ENCODE measurements at places on chromosomes 11 and 22.

DNA sequence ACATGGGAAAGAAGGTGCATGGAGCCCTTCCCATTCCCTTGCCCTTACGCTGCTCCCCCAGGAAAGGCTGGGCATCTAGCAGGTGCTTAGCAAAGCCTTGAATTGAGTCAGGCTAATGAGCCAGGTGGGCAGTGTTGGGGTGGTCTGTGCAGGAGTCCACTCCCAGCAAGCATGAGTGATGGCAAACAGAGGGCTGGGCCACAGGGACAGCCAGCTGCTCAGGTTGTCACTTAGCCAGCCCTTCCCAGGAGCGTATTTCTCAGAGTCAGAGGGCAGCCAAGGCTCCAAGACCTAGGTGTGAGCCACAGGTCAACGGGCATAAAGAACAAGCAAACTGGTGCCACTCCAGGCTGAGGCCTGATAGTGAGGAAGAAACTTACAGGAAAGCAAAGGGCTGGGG lies 149.8 kb downstream of the DSCAML1 start:
- DNase-seq = no peak

DNA sequence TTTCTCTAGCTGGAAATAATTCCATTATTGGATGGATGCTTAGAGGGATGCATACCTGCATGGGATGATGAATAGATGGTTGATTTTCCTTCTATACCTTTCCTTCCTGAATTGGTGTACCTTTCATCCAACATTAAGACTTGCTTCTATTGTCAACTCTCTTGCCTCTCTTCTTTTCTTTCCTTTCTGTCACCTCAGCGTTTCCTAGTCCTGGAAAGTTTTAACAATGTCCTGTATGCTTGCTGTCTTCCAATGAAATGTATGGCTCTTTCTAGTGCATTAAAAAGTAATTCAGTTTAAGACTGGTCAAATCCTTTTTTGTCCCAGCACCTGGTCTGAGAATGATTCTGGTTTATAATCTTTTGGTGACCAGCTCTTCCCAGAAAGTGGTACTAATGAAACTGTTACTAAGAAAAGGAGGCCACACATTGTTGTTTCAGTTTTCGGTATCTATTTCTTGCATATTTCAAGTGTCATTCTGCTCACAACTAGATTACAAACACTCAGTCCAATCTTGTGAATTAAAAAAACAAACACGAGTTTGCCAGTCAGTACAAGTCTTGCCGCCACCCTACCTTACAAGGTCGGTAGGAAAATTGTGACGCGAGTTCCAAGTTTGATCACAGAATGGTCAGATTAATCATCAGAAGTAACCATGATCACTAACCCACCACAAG lies 8.0 kb downstream of the POU2AF1 start:
- no peak for DNase-seq

- no peak for DNase-seq
These were observed 28.5 kb upstream of the PAK1 start for GRCh38 chr11:77502346-77502905.

DNA sequence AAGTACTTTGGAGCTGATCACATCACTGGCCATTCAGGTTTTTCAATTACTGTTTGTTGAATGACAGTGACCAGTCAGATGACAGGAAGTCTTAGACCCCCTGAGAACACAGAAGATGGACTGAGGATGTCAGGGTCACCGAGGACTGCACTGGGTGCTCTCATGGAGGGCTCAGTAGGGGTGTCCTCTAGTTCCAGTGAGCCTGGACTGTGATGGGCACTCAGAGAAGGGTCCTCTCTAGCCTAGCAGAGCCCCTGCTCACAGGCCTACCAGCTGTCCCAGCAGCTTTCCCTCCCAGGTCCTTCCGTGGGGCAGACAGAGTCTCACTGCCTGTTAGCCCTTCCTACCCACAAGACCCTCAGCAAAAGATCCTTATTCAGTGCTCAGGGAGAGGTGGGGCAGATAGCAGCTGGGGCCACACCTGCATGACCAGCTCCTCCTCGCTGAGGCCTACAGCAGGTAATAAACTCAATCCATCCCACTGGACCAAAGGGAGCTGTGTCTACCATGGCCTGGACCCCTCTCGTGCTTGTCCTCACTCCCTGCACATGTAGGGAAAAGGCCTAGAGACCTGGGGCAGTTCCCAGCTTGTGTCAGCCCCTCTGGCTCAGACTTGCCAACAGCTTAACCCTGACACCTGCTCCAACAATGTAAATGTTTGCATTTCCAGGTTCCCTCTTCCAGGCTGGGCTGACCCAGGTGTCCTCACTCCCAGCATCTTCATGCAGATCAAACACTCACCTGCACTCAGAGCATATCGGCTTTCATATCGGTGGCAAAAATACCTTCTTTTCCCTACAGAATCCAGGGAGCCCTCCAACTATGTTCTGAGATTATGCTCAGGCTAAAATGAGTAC lies 25.2 kb upstream of the VPREB1 start:
- no peak for DNase-seq

GRCh38 chr11:27412192-27412691 lies 49.2 kb upstream of the CCDC34 start:
- no peak for DNase-seq

- no peak for DNase-seq
These were observed 4.4 kb upstream of the DGCR2 start for GRCh38 chr22:19126309-19127273.

DNA sequence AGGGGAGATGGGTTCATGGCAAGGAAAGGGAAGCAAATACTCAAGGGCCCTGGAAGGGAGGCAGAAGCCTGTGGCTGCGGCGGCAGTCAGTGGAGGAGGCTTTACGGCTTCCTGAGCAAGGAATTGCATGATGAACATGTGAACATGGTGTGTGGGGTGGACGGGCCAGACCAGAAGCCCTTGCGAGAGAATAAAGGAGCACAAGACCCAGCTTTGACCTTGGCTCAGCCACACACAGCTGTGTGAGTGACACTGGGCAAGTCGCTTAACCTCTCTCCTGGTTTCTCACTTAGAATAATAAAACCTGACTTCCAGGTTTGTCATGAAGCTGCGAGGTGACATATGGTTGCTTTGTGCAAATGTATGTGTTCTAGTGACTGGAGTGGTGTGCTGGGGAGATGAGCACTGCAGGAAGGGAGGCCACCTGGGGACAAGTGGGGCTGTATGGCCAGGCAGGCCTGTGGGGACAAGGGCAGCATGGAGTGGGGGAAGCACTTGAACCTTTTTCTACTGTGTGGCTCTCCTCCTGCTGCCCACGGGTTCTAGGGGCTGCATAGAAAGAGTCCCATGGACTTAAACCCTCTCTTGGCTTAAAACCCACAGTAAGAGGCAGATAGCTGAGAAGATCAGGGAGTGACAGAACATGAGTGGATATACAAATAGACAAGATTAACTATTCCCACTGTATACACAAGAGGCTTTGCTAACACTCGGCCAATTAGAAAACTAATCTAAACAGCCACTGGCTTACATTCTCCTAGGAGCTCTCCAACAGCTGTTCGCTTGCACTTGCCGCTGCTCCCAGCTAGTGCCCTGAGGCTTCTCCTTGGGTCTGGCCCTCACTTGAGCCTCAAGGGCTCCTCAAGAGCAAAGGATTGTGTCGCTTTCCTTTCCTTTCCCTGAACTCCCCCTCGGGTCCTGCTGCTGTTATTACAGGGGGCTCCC lies 67.3 kb upstream of the CDON start:
- DNase-seq = no peak

GRCh38 chr11:96520939-96521338 lies 131.1 kb downstream of the JRKL start:
- DNase-seq = no peak

- no peak for DNase-seq
These were observed 124.2 kb downstream of the MIAT start for GRCh38 chr22:26781596-26781995.

DNA sequence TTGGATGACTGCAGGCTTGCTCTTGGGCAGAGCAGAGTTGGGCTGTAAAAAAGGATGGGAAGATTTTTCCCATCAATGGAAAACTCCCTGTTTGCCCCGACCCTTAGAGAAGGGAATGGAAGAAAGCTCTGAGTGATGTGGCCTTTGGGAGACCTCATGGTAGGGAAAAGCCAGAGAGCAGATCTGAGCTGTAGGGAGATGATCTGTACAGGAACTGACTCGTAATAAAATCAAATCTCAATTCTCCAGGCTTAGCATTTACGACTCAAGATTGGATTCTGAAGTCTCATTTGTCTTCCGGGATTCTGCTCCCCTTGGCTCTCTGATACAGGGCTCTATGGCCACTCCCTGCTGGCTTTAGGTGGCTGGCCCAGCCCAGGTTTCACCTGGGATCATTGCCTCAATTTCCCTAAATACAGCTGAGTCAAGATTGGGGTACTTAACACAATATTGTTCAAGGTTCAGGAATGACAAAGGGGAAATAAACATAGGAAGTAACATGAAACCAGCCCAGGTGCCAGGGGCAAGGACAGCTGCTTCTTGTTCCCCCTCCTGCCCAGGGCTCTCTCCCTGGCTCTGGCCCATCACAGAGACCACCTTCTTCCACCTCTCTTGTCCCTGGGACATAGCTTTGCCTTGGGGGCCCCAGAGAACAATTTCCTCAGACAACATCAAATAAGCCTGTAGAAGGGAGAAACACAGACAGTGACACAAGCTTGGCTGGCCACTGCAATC lies 38.4 kb upstream of the THY1 start:
- no peak for DNase-seq

GRCh38 chr22:31210556-31211421 lies 1.3 kb upstream of the LIMK2 start:
- peak; percentile 22 for DNase-seq

- DNase-seq = no peak
These were observed 33.7 kb downstream of the C11orf58 start for GRCh38 chr11:16772141-16772512.

- no peak for DNase-seq
These were observed 145.3 kb downstream of the DLG2 start for GRCh38 chr11:85481862-85482261.

- DNase-seq = no peak
These were observed 49.2 kb downstream of the GRAMD1B start for GRCh38 chr11:123479048-123479837.

GRCh38 chr11:20027556-20028013 lies 132.7 kb downstream of the DBX1 start:
- DNase-seq = no peak

DNA sequence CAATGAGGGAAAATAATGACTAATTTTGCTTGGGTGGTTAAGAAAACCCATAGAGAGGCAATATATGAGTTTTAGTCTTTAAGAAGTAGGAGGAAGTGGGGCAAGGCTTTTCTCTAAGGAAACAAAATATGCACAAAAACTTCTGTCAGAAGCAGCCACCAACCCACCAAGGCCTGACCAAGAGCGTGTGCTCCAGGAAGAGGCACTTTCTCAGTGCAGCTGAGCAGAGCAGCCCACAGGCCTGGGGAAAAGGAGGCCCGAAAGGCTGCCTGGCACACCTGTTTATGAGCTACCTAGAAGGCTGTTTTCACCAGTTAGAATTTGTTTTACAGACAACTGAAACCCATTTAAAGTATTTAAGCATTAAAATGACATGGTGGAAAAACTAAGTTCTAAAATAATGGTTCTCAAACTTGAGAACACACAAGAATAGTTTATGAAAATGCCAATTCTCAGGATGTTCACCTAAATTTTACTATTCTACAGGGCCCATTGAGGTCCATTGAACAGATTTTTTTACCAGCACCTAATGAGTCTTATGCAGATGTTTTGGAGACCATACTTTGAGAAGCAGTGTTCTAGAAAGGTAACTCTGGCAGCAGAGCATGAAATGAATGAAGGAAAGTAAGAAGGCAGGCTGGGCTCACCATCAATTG lies 160.5 kb upstream of the DDI1 start:
- no peak for DNase-seq

DNA sequence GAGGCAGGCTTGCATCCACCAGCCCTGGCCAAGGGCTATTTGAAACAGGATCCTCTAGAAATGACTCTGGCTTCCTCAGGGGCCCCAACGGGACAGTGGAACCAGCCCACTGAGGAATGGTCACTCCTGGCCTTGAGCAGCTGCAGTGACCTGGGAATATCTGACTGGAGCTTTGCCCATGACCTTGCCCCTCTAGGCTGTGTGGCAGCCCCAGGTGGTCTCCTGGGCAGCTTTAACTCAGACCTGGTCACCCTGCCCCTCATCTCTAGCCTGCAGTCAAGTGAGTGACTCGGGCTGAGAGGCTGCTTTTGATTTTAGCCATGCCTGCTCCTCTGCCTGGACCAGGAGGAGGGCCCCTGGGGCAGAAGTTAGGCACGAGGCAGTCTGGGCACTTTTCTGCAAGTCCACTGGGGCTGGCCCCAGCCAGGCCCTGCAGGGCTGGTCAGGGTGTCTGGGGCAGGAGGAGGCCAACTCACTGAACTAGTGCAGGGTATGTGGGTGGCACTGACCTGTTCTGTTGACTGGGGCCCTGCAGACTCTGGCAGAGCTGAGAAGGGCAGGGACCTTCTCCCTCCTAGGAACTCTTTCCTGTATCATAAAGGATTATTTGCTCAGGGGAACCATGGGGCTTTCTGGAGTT lies 13.3 kb downstream of the IL10RA start:
- no peak for DNase-seq

GRCh38 chr11:3046190-3046589 lies 11.0 kb downstream of the CARS1 start:
- DNase-seq = no peak

- DNase-seq = peak; percentile 62
These were observed 46.9 kb downstream of the MICAL2 start for GRCh38 chr11:12157241-12157661.

GRCh38 chr11:120952461-120953434 lies 71.2 kb upstream of the TBCEL start:
- peak; percentile 71 for DNase-seq

DNA sequence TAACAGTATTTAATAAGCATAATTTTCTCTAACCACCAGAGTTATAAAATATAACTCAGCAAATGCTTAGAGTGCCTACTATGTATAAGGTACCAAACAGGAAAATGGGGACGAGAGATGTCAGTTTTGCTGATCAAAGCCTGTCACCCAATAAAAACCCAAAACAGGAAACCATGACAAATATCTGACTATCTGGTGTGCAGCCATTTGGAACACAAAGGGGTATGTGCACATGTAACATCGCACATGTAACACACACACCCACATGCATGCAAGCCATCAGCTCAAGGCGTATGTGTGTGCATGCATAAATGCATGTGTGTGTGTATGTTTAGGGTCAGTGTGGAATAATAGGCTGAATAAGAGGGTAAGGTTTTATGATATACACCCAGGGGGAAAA lies 64.2 kb downstream of the PRR5L start:
- DNase-seq = no peak

DNA sequence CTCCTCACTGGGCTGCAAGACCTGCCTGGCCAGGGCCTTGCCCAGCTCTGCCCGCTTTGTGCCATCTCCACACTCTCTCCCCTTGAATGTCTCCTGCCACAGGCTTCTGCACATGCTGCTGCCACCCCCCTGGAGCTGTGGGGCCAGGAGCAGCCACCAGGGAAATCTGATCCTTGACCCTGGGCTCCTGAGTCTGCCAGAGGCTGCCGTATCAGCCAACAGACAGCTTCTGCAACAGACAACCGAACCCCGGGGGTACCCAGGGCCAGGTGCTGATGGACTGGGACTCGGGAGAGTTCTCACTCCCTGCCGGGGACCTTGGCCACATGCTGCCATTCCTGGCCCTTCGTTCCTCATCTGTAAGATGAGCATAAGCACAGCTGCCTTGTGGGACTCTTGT lies 3.3 kb upstream of the PPARA start:
- DNase-seq = no peak
